ENCODE measurements at places on chromosomes 7 and 10. TPM values are rescaled to one million over a fixed set of nuclear protein-coding genes. Genes with fewer than 3 reads are reported as not detected.

DNA sequence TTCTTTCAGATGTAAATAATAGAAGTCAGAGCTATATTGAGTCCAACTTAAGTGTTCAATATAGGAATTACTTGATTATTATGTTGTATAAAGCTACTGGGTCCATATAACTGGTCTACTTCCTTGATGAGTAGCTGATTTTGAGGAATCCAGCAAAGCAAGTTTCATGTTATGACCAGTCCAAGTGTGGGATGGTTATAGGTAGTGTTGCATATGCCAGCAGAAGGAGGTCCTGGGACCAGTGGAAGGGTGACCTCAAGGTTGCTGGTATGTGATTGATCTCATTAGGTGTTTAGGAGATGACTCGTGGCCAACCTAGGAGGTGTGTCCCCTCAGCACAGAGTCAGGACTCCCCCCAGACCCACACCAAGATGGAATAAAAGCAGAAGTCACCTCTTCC lies 551.5 kb downstream of the KCNMA1 start:
- no peak for DNase-seq

- no peak for DNase-seq
Measured at GRCh38 chr10:121303287-121303890, 294.9 kb downstream of the FGFR2 start.

GRCh38 chr10:47435081-47435480 lies 48.8 kb downstream of the ANXA8 start:
- DNase-seq: no peak

DNA sequence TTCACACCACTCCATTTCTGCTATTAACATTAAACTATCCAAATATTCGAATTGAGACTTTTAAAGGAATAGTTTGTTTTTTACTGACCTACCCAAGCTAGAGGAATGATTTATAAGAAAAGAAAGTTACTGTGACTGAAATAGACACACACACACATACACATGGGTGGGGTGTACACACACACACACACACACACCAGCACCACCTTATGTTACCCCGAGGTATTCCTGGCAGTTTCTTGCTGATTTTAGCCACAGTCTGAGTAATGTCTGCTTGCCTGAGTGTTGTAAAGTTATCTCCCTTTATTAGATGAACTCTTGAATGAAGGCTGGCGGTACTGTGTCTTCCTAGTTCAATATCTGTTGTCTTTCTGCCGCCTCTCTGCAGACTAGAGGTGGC lies 91.3 kb upstream of the PRKG1 start:
- no peak for DNase-seq

Gene TSPAN12
- 6.8 TPM for total RNA-seq

Gene PSD
- 3.0 TPM for total RNA-seq

- DNase-seq: no peak
Measured at GRCh38 chr10:73414230-73414945, 530 bp upstream of the ANXA7 start.

DNA sequence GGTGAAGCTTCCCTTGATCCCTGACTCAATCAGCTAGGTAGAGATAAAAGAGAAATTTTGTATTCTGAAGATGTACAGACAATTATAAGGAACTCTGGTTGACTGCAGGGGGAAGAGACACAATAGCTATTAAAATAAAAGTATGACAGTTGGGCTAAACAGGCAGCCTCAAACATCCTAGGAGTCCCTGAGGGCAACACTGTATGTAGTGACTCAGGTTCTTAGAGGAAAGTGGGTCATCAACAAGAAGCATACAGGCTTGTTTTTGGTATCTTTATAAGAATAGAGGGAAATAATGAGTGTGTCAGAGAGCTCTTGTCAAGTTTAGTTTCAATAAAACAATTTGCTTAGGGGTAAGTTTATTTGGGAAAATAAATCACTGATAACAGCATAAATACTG lies 150.3 kb downstream of the AUTS2 start:
- DNase-seq: no peak
